HepG2 (cell line): ENCODE measurements at places on chromosomes 11 and 22. TPM values are rescaled to one million over a fixed set of nuclear protein-coding genes. Genes with fewer than 3 reads are reported as not detected.
A peak's percentile ranks its signal among the peaks of the same experiment; 100 is the strongest.

Gene USH1C
- not detected in 2 replicates for total RNA-seq

Gene KCNA4
- not detected in 2 replicates for total RNA-seq

Gene BIK
- 0.66 and 0.80 TPM in 2 replicates for total RNA-seq

Gene LARGE2
- total RNA-seq: 10.0 and 21.6 TPM in 2 replicates

Gene KCNK4
- not detected in 2 replicates for total RNA-seq

DNA sequence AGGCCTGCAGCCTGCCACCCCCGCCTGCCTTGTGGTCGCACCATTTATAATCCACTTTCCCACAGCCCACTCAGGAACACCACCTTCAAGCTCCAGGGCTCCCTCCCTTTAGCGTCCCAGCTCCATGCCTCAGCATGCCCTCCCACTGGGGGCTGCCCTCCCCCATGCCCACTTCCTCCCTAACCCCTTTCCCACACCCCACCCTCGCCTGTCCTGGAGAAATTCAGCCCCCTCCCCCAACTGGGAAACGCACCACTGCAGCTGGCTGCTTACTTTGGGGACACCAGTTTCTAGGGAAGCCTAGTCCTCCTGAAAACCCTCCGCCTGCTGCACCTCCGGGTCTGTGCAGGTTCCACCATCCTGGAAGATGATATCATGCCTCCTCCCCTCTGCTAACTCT lies 3.4 kb upstream of the YPEL1 start:
- H3K27me3 ChIP-seq: peaks cover 35% of the 10 kb centered on the region; the same call in 2 of the 3 replicates
- no peak overlapping the region for H3K4me3 ChIP-seq
- no peak overlapping the region for H3K27ac ChIP-seq

DNA sequence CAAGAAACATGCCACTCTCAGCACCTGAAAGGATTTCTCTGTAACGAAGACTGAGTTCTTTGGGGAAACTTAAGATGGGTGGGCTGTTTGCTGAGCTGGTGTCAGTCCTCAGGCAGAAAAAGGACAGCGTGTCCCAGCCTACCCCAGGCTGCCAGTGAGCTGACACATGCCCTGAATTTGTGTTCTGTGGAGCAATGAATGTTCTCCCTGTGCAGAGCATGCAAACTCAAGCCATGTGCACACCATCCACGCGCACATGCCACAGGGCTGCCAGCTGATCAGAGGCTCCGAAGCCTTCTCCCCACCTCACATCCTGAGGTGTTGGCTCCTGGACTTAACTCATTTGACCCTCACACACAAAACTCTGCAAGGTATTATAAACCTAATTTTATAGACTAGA lies 104.9 kb downstream of the KCNC1 start:
- no peak for DNase-seq
- no peak overlapping the region for H3K27ac ChIP-seq
- peaks cover 4% of the 10 kb centered on the region; the same call in 2 of the 3 replicates for H3K36me3 ChIP-seq
- H3K4me1 ChIP-seq: peaks cover 3% of the 10 kb centered on the region
- H3K27me3 ChIP-seq: no peaks in the 10 kb centered on the region
- no peak overlapping the region for H3K4me3 ChIP-seq

DNA sequence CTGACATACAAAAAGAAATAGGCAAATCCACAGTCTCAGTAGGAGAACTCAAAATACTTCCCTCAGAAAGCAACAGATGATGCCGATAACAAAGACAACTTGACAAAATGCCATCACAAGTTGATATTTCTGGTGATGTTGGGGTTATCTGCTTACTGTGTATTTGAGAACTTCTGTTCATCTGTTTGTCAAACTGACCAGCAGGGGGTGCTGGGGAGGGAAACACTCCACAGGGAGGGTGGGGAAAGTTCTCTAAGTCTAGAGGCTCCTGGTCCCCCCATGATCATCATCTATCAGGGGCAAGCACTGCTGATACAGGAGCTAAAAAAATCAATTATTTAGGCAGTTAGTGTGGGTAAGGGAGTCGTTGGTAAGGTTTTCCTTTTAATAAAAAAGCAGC lies 19.2 kb downstream of the GLYATL1 start:
- H3K27me3 ChIP-seq: no peaks in the 10 kb centered on the region
- DNase-seq: peak; percentile 23
- no peak overlapping the region for H3K27ac ChIP-seq
- no peaks in the 10 kb centered on the region for H3K36me3 ChIP-seq
- no peak overlapping the region for H3K4me3 ChIP-seq

DNA sequence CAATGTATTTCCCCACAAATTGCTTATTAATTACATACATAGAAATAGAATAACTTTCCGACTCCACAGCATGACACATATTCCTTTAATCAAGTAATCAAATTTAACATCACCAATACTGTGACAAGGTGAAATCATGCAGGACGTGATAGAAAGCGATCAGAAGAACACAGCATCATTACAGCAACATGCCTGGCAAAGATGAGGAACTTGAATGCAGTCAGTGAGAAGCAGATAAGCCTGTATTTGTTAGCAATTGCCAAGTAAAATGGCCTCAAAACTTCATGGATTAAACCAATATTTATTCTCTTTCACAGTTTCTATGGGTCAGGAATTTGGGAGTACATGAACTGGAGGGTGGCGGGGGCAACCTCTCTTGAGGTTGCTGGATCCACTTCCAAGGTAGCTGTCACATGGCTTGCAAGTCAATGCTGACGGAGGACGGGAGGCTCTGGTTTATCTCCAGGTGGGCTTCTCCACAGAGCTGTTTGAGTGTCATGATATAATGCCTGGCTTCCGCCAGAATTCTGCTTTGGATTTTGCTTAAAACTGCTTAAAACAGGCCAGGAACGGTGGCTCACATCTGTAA lies 12.0 kb upstream of the TEAD1 start:
- peaks cover 9% of the 10 kb centered on the region; the same call in 1 of the 3 replicates for H3K27me3 ChIP-seq
- H3K4me1 ChIP-seq: no peaks in the 10 kb centered on the region
- no peak overlapping the region for H3K27ac ChIP-seq
- no peak overlapping the region for H3K4me3 ChIP-seq
- H3K36me3 ChIP-seq: no peaks in the 10 kb centered on the region
- DNase-seq: no peak

DNA sequence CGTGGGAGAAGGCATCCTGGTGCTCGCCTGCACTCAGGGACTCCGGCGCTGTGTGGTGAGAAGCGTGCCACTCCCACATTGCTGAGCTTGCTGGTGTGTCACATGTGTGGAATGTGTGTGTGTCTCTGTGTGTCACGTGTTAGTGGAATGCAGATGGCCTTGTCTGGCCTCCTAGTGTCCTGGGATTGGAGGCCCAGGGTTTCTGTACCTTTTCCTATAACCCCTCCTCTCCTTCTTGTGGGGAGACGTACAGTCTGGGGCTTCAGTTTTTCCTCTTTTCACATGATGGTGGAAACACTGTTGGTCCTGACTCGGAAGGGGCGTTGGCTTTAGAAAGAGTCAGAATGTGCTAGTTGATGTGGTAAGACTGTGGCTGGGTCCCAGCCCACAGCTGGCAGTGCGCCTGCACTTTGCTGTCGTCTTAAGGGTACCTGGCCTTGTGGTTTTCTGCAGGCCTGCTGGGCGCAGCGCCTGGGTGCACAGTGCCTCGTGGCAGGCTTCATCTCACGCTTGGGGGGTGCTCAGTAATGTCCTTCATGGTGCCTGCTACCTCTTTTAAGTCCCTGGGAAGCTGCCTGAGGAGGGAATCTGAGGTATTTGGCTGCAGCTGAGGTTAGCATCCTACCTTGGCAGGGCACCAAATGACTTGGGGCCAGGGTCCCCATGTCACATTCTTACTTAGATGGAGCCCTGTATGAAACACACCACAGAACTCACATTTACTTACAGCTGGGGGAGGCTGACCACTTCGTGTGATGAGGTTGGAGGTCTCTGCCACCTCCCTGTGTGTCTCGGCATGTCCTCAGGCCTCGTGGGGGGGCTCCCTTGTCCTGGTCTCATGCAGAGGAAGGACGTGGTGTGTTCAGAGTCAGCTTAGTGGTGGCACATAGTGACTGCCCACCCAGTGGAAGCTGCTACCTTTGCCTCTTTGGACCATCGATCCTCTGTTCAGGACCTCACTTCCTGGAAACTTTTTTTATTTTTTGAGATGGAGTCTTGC lies 61.9 kb downstream of the MED15 start:
- DNase-seq: no peak
- H3K36me3 ChIP-seq: peaks cover 89% of the 10 kb centered on the region
- no peak overlapping the region for H3K27ac ChIP-seq
- no peak overlapping the region for H3K4me3 ChIP-seq

DNA sequence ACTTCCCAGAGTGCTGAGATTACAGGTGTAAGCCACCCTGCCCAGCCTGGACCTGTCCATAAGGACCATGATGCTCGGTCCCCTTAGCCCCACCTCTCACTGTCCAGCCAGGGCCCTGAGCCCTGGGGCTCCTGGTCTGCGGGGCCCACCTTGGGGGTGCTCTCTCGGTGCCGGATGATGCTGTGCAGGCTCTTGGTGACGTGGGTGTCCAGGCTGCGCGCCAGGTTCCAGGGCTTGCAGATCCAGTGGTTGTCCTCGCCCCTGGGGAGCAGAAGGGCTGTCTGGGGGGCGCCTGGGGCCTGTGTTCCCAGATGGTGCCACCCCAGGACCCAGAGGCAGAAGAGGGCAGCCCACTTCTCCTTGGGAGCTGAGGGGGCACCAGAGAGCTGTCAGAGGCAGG lies 13.4 kb downstream of the TTLL12 start:
- H3K4me3 ChIP-seq: no peak overlapping the region
- no peak overlapping the region for H3K27ac ChIP-seq
- no peak for DNase-seq
- H3K4me1 ChIP-seq: no peaks in the 10 kb centered on the region
- no peaks in the 10 kb centered on the region for H3K27me3 ChIP-seq

DNA sequence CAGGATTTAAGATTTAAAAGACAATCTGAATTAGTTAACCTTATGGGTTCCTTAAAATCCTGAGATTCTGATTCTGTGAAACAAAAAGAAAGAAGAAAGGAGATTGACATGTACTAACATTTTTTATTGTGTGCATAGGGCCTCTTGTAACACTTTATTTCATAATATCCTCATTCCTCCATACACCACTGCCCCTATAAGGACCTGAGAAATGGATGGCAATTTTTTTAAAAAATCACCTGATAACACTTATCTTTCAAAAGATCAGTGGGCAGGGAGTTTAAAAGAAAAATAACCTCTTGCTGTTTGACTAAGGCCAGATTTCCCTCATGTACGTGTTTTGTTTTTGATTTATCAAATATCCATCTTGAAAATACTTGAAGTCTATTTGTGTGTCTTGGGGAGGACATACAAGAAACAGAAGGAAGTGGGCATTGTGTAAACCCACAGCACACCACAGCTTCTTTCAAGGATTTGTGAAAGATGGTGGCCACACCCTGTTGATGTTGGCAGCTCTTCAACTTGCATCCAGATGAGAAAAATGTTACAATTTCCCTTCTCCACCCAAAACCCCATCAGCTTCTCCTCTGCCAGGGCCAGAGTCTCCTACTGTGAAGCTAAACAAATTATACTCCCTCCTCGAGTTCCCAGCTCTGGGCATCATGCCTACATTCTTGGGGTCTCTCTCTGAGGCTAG lies 35.0 kb upstream of the MPEG1 start:
- no peak overlapping the region for H3K27ac ChIP-seq
- DNase-seq: no peak
- no peaks in the 10 kb centered on the region for H3K27me3 ChIP-seq
- no peaks in the 10 kb centered on the region for H3K36me3 ChIP-seq
- no peaks in the 10 kb centered on the region for H3K4me1 ChIP-seq

GRCh38 chr22:49108636-49109315 lies 718.9 kb downstream of the BRD1 start:
- H3K27me3 ChIP-seq: peaks cover 9% of the 10 kb centered on the region
- no peak overlapping the region for H3K27ac ChIP-seq
- H3K4me1 ChIP-seq: no peaks in the 10 kb centered on the region
- H3K4me3 ChIP-seq: no peak overlapping the region

DNA sequence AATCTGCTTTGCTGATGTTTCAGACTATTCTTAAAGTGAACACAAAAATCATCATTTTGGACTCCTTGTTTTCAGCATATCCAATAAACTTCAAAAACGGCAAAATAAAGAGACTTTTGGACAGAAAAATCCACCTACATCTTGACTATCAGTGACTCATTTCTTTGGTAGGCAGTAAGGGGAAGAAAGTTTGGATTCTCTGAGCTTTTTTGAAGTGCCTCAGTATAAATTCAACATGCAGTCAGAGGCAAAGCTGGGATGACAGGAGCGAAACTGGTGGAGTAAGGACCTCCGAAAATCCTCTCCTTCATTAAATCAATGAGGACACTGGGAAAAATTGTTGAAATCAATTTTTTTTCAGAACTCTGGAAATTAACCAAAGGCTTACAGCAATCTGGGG lies 29.7 kb downstream of the EFCAB6 start:
- H3K4me1 ChIP-seq: no peaks in the 10 kb centered on the region
- no peak overlapping the region for H3K4me3 ChIP-seq
- no peak for DNase-seq
- no peaks in the 10 kb centered on the region; the same call in 1 of the 2 replicates for H3K27me3 ChIP-seq
- H3K36me3 ChIP-seq: no peaks in the 10 kb centered on the region

DNA sequence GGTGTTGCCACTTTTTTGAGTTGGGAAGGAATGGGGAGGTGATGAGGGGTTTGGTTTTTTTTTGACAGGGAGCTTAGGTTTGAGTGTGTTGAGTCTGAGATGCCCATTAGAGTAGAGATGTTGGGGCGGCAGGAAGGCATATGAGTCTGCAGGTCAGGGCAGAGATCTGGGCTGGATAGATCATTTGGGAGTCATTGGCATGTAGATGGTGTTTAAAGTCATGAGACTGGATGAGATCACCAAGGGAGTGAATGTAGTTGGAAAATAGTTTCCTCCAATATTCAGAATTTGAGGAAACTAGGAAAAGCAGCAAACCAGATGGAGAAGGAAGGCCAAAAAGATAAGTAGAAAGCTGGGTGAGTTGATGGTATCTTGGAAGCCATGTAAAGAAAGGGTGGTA lies 2.1 kb upstream of the ANAPC15 start:
- H3K4me1 ChIP-seq: peaks cover 22% of the 10 kb centered on the region
- no peak overlapping the region for H3K4me3 ChIP-seq
- no peak overlapping the region for H3K27ac ChIP-seq

DNA sequence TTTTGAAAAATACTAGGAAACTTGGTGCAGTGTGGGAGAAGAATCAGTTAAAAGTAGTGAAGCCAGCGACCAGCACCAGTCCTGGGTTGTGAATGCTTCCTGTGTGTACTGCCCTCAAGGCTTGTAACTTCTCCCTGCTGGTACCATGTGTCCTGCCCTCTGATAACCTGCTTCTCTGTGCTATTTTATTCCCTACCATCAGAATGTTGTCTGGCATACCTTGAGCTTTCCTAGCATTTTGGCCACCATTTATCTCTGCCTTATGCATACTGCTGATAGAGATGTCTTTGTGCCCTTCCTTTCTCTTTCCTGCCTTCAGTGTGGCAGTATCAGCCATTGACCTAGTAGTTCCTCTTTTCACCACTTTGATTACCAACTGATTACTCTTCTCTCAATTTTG lies 2.0 kb downstream of the GTF2H1 start:
- peaks cover 10% of the 10 kb centered on the region for H3K36me3 ChIP-seq
- no peak overlapping the region for H3K27ac ChIP-seq
- no peaks in the 10 kb centered on the region; the same call in 2 of the 3 replicates for H3K27me3 ChIP-seq
- peaks cover 49% of the 10 kb centered on the region for H3K4me1 ChIP-seq
- no peak for DNase-seq
